ENCODE measurements at places on chromosomes 3 and 15.

DNA sequence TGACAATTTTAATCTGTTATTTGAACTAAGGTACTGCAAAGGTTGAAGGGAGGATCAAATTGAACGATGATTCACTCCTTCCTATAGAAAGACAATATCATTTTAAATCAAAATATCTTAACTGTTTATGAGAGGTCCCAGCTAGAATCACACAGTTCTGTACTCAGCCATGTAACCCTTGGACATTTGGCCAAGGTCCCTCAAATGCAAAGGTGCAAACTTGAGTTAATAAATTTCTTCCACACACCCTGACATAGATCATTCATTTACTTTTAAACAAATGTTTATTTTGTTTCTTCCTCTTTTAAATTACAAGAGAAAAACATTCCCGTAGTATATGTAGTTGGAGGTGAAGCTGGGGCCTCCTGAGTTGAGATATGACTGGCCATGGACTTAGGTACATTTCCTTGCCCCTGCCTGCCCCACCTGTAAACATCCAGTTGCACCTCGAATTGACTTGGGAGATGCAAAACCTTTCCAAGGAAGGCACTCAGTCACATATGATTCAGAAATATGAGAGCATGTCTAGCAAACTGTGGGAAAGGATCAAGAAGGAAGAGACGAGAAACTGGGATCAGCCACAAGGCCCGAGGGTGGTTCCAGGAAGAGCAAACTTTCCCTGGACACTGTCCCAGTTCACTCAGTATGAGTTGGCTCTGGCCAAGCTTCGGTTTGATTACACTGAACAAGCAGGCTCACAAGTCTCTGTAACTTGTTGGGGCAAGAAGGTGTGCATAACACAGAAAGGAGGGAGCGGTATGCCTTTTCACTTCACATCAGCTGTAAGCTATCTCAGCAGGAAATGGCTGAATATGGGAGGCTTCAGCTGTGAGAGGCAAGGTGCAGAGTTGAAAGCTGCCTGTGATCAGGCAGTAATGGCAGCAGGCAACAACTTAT, 6.7 kb downstream of the TNFSF10 start:
- no peak for DNase-seq

DNA sequence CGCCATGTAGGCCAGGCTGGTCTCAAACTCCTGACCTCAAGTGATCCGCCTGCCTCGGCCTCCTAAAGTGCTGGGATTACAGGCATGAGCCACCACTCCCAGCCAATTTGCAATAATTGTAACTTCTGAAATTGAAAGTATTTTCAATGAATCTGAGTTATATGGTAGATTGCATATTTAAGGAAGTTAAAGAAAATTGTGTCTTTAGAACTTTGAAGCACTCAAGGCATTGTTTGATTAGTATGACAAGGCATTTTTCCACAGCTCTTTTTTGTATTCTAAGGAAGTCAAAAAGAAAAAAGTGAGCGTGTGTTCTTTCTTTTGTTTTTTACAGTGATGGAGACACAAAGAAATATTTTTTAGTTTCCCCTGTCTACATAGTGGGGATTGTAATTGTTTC, 15.7 kb upstream of the RPLP1 start:
- no peak for DNase-seq

DNA sequence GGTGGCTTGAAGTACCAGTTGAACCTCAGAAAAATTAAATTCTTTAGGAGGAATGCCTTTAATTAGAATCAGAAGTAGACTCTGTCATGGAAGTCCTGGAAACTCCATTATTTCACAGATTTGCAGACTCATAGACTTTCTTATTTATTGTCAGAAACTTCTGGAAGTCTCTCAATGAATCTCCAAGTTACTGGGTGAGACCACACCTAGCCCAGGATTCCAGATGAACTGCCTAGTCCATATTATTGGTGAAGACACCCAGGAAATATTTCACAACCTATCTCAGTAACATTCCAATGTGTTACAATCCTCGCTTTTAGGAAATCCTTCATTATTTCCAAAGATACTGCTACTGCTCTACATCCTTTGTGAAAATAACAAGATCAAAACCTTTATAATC, 6.5 kb upstream of the THBS1 start:
- DNase-seq: no peak

GRCh38 chr15:44029940-44030568, 165.0 kb downstream of the FRMD5 start:
- DNase-seq: no peak

DNA sequence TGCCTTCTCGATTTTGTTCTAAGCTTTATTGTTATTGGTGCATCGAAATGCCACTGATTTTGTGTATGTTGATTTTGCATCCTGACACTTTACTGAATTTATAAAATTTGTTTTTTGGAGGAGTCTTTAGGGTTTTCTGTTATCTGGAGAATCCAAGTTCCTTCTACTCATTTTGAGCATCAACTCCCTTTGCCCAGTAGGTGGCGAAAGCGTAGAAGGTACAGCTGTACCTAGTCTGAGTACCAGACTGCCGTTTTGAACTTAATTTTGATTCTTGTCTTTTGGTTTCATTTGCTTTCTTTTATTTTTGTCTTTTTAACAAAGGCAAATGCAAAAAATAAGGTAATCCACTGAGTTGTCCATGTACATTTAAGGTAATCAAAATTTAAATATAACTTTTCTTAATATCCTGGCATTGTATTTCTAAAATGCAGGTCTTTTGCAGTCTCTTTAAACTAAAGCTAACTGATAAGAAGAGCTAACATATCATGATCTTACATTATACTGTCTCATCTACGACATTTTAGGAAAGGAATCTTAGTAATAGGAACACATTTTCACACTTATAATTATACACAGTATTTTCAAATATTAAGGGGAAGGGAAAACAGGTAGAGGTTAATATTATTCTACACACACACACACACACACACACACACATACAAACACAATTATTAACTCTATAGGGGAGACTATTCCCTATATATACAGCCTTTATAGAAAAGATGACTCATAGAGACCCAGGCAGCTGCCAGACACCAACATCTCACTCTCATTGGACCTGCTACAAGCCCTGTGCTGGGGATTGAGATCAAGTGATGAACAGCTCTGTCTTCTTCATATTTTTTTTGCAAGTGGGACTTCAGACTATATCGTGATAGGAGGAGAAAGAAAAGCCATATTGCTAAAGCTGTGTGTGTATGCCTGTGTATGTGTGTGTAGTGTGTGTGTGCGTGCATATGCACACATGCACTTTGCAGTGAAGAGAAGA, 71.8 kb downstream of the SYNPR start:
- peak; percentile 56 for DNase-seq

DNA sequence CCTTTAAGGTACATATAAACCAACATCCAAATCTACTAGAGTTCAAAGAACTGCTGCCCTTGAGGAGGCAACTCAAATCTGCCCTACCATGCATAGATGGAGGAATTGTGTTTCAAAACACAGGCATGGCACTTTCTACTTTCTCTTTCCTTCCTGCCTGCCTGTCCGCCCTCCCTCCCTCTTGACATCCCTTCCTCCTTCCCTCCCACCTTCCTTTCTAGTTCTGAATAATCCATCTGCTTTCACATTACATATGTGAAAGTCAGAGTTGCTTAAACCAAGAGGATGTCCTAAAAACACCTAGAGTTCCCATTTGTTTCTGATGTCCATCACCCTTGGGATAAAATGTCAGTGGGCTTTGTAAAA, 537.6 kb downstream of the FOXP1 start:
- no peak for DNase-seq

DNA sequence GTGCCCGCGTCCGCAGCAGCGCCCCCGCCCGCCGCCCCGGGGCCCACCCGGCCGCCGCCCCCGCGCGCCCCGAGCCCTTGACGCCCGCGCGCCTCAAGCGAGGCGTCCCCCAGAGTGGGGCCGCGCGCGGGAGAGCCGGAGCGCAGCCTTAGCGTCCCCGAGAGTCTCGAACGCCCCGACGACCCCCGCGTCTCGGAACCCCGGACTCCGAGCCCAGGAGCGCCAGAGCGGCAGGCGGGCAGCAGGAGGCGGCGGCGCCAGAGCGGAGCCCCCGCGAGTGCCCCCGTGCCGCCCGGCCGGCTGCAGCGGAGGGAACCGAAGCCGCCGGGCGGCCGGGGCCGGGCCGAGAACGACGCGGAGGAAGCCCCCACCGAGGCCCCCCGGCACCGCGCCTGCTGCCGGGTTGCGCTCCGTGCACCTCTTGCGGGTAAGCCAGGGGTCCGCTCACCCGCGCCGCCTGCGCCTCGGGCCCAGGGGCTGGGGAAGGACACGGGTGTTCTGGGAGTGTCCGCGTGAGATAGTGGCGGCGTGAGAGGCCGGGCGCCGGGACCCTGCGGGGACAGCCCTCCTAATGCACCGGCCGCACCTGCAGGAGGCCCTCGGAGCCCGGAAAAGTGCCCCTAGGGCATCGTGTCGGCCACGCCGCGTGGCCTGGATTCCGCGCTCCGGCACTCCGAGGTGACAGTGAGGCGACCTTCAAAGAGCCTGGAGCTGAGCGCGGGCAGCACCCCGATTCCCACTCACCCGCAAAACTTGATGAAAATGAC, 52.0 kb upstream of the ULK4 start:
- DNase-seq: no peak

DNA sequence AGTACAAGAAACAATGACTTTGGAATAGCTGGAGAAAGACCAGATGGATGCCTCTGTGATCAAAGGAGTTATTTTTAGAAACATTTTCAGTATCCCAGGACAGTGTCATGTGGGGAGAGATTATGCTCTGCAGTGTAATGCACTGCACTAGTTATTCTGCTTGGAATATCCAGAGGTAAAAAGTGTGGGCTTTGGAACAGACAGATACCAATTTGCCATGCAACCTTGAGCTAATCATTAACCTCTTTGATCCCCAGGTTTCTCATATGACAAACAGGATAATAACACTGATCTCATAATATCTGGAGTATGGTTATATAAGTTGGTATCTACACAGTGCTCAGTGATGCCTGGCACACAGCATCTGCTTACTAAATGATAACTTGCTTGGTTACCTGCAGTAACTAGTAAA, 12.2 kb upstream of the SLC7A14 start:
- no peak for DNase-seq

- DNase-seq: no peak
These were observed 96.7 kb upstream of the KCNMB2 start for GRCh38 chr3:178439504-178439903.

GRCh38 chr3:187288131-187288854, 3.2 kb downstream of the MASP1 start:
- no peak for DNase-seq

GRCh38 chr3:1848935-1849334, 249.7 kb upstream of the CNTN4 start:
- no peak for DNase-seq

DNA sequence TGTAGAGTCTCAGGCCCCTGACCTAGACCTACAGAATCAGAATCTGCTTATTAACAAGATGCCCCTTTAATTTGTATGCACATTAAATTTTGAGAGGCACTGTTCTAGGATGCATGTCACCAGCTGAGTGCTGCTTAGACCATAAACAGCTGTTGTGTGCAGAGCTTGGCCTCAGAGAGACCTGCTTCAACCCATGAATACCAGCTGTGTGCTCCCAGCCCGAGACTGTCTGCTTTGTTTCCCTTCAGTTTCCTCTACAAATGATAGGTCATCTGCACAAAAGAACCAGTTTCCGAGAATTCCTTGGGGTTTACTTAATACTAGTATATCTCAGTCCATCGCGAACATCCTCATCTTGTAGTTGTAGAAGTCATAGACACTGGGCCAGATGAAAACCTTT, 158.5 kb upstream of the PFN2 start:
- no peak for DNase-seq

- no peak for DNase-seq
These were observed 9.3 kb upstream of the SLC28A1 start for GRCh38 chr15:84874981-84875699.

DNA sequence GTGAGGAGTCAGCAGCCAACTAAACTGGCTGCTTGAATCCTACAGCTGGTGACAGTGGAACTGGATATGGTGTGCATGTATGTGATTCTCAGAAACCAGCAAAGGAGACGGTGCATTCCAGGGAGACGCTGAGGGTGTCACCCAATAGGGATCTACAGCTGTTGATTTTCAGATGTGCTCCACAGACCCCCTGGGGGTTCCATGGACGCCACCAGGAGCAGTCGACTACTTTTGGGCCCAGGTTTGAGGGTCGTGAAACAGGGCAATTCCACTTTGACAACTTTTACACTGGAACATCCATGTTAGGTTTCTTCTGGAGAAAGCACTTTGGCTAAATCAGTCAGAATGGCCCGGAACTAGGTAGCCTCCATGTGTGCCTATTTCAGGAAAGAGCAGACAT, 71.5 kb upstream of the MEX3B start:
- no peak for DNase-seq

GRCh38 chr15:68158046-68158628, 47.0 kb downstream of the CALML4 start:
- no peak for DNase-seq

DNA sequence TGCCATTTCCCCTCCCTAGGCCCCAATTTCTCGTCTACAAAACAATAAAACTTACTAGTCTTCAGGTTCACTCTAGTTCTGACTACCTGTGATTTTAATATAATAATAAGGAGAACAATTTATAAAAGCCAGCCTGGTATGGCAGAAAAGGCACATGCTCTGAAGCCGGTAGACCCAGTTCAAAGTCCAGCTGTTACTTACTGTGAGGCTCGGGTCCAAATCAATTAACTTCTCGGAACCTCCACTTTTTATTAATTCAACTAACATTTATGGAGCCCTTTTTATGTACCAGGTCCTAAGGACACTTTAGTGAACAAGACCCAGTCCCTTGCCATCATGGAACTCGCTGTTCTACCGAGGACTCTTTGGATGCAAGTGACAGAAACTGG, 53.8 kb upstream of the SMAD3 start:
- DNase-seq: no peak

DNA sequence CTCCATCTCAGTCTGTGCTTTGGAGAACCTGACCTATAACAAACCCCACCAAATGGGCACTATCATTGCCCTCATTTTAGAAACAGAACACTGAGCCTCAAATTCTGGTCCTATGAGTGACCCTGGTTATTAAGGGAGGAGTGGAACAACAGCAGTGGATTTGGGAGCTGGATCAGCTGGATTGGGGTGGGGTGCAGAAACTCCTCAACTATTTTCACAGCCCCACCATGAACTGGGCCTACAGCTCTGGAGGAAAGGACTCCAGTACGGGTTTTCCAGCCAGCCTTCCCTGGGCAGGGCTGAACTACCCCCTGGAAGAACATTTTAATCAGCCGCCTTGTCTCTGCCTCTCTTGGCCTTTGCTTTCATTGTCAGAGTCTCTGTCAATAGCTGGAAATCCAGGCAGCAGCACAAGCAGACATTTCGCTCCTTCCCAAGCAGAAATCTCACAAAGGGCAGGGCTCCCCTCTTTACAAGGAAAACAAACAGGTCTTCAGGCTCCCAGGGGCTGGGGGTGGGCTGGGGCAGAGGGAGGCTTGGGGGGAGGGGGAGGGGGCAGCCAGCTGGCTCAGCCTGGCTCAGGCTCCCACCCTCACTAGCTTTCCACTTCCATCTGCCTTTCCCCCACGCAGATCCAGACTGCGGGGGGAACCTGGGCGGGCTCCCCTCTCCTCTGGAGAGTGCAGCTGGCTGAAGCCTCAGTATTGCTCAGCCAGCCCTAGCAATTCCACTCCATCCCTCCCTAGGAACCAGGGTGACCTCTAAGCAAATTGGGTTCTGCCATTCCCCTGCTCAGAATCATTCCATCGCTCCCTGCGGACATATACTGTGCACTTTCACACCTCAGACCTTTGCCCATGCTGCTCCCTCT, 13.7 kb upstream of the TLE3 start:
- peak; percentile 64 for DNase-seq
